ENCODE measurements at places on chromosomes 11 and 22. TPM values are rescaled to one million over a fixed set of nuclear protein-coding genes. Genes with fewer than 3 reads are reported as not detected.

The SHANK3 gene
- polyA plus RNA-seq, result not detected

The LIF gene
- not detected for polyA plus RNA-seq

The SOX6 gene
- not detected for polyA plus RNA-seq

The CCND1 gene
- polyA plus RNA-seq, result 1.8 TPM

The MMP8 gene
- not detected for polyA plus RNA-seq

The PHF21B gene
- polyA plus RNA-seq, result not detected

The C22orf15 gene
- 1.2 TPM for polyA plus RNA-seq

GRCh38 chr22:32660292-32660691, 141.2 kb upstream of the TIMP3 start:
- DNase-seq, result peak; percentile 24
- no peaks in the 10 kb centered on the region for H3K27me3 ChIP-seq
- no peak overlapping the region for H3K27ac ChIP-seq

GRCh38 chr11:121119440-121119839, 18.4 kb downstream of the TECTA start:
- H3K4me3 ChIP-seq, result no peak overlapping the region
- no peaks in the 10 kb centered on the region for H3K36me3 ChIP-seq
- no peaks in the 10 kb centered on the region for H3K4me1 ChIP-seq
- no peak for DNase-seq
- H3K27ac ChIP-seq, result no peak overlapping the region

DNA sequence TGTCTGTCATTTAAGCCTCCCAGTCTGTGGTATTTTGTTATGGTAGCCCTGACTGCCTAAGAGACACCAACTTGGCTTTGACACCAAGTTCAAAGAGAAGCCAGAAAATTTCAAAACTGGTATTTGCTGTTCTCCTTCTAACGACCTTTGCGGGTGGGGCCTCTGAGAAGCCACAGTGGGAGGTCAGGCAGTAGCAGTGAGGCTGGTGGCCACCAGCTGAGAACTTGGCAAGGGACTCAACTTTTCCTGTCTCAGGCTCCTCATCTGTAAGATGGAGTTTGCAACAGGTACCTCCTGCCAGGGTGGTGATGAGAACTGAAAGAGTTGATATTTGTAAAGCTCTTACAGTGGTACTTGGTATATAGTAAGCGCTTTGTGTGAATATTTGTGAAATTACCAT, 183.4 kb downstream of the BCR start:
- no peak overlapping the region for H3K4me3 ChIP-seq
- no peaks in the 10 kb centered on the region for H3K36me3 ChIP-seq
- no peaks in the 10 kb centered on the region for H3K27me3 ChIP-seq
- no peak overlapping the region for H3K27ac ChIP-seq
- H3K4me1 ChIP-seq, result no peaks in the 10 kb centered on the region
- DNase-seq, result no peak

- H3K27ac ChIP-seq, result peak overlapping the region; percentile 84
- peaks cover 47% of the 10 kb centered on the region for H3K4me1 ChIP-seq
- H3K4me3 ChIP-seq, result peak overlapping the region; percentile 90
- H3K27me3 ChIP-seq, result no peaks in the 10 kb centered on the region
- peaks cover 4% of the 10 kb centered on the region for H3K36me3 ChIP-seq
These were observed 1.3 kb downstream of the NAP1L4 start for GRCh38 chr11:2990617-2991451.

- H3K4me1 ChIP-seq, result no peaks in the 10 kb centered on the region
- H3K27me3 ChIP-seq, result no peaks in the 10 kb centered on the region
- H3K27ac ChIP-seq, result no peak overlapping the region
- H3K36me3 ChIP-seq, result no peaks in the 10 kb centered on the region
- no peak overlapping the region for H3K4me3 ChIP-seq
These were observed 158.2 kb upstream of the ZBED5 start for GRCh38 chr11:11016068-11016467.

DNA sequence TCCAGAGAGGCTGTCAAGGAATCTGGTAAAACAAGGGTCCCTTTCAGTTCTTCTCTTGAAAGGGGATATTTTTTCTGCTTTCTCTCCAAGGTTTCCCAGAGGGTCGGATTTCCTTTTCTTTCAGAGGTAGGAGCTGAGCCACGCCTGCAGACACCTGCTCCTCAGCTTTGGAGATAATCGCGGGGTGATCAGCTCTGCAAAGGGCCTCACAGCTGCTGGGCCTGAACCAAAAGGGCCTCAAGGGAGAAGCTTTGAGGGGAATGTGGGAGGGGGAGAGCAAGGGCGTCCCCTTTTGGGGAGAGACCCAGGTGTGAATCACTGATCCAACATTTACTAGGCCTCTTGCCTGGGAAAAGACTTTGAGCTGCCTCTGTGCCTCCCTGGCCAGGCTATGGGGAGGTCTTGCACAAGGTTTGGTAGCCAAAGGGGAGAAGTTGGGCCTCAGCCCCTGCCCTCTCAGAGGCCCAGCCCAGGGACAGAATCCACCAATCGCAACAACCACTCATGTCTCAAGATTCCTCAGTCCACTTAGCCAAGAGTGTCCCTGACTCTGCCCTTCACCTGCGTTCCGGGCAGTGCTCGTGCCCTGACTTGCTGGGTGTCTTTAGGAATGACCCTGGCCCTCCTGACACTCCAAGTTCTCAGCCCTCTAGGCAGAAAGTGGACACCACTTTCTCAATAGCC, 14.0 kb upstream of the TP53I11 start:
- DNase-seq, result no peak
- H3K36me3 ChIP-seq, result no peaks in the 10 kb centered on the region
- no peak overlapping the region for H3K4me3 ChIP-seq

- no peak overlapping the region for H3K4me3 ChIP-seq
- H3K27me3 ChIP-seq, result no peaks in the 10 kb centered on the region
- no peak for DNase-seq
- no peak overlapping the region for H3K27ac ChIP-seq
These were observed 333.5 kb downstream of the BUD13 start for GRCh38 chr11:116439361-116439677.

- peaks cover 80% of the 10 kb centered on the region for H3K4me1 ChIP-seq
- DNase-seq, result peak; percentile 45
- H3K27ac ChIP-seq, result peak overlapping the region; percentile 65
- H3K36me3 ChIP-seq, result no peaks in the 10 kb centered on the region
- H3K4me3 ChIP-seq, result peak overlapping the region; percentile 3
- H3K27me3 ChIP-seq, result no peaks in the 10 kb centered on the region
These were observed 89.7 kb downstream of the FAM76B start for GRCh38 chr11:95699631-95700470.

DNA sequence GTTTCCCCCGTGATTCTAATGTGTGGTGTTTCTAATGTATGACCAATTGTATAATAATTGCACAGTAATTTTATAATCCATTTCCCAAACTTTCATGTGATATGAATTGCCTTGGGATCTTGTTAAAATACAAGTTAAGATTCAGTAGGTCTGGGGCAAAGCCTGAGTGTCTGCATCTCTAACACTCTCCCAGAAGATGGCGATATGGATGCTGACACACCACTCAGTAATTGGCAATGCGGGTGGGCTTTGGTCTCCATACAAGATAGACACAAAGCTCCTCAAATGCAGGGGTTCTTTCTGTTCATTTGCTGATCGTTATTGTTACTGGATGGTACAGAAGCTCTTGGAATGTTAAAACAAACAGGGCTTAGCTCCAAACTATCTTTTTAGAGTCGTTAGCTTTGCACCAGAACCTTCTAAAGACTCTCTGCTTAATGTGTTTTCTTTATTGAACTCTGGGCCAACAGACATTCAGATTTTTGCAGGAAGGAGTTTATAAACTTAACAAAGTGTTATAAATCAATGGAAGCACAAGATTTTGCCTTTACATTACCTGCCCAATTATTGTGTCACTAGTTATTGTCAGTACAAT, 45.4 kb upstream of the ANO3 start:
- H3K27me3 ChIP-seq, result no peaks in the 10 kb centered on the region
- no peaks in the 10 kb centered on the region for H3K4me1 ChIP-seq
- no peak overlapping the region for H3K27ac ChIP-seq
- no peaks in the 10 kb centered on the region for H3K36me3 ChIP-seq
- no peak overlapping the region for H3K4me3 ChIP-seq

- no peaks in the 10 kb centered on the region for H3K4me1 ChIP-seq
- H3K4me3 ChIP-seq, result no peak overlapping the region
- no peak for DNase-seq
- H3K27ac ChIP-seq, result no peak overlapping the region
These were observed 63.4 kb downstream of the LRP5 start for GRCh38 chr11:68375766-68376165.

DNA sequence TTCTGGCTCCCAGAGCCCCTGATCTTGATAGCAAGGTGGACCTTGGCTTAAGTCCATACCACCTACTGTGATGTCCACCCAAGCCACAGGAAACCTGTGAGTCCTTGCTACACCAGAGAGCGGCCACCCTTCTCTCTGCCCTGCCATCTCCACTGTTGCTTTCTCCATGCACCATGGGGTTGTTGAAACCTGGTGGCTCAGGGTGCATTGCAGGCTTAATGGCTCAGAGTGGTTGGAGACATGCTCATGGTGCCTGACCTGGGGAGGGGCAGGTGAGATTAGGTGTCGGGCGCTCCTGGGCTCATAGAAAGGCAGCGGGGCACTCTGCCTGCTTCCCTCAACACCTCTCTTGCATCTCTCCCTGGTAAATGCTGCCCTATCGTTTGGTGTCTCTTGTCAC, 25.0 kb upstream of the CACNG2 start:
- H3K36me3 ChIP-seq, result no peaks in the 10 kb centered on the region
- H3K4me1 ChIP-seq, result no peaks in the 10 kb centered on the region
